ENCODE measurements at places on chromosomes 7 and 10.

DNA sequence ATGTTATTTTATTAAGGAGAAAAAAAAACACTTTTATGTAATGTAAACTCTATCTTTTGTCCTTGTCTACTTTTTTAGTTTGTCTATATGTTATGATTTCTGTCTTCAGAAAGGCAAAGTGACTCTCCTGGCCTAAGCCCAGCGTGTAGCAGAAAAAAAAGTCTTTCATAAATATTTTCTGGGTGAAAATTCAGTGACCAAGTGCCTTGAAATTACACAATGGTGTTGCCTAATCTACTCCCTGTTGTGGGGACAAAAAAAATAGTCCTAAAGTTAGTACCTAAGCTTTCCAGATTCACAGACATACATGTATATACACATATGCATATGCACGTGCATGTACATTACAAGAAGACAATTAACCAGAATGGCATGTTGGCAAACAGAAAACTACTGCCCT is 1257.8 kb upstream of the SORCS1 start:
- DNase-seq: no peak
- no peak overlapping the region for H3K4me3 ChIP-seq
- no peak overlapping the region for H3K27ac ChIP-seq
- H3K27me3 ChIP-seq: no peaks in the 10 kb centered on the region
- H3K4me1 ChIP-seq: no peaks in the 10 kb centered on the region

- no peaks in the 10 kb centered on the region for H3K27me3 ChIP-seq
- no peaks in the 10 kb centered on the region for H3K4me1 ChIP-seq
- H3K4me3 ChIP-seq: no peak overlapping the region
- H3K36me3 ChIP-seq: no peaks in the 10 kb centered on the region
- no peak for DNase-seq
Measured at GRCh38 chr7:12578930-12579640, 8.6 kb downstream of the SCIN start.

- H3K4me3 ChIP-seq: no peak overlapping the region
- H3K4me1 ChIP-seq: peaks cover 38% of the 10 kb centered on the region
- no peak overlapping the region for H3K27ac ChIP-seq
- peaks cover 3% of the 10 kb centered on the region for H3K36me3 ChIP-seq
- H3K27me3 ChIP-seq: no peaks in the 10 kb centered on the region
- DNase-seq: no peak
Measured at GRCh38 chr10:119535837-119536507, 6.5 kb downstream of the RGS10 start.

DNA sequence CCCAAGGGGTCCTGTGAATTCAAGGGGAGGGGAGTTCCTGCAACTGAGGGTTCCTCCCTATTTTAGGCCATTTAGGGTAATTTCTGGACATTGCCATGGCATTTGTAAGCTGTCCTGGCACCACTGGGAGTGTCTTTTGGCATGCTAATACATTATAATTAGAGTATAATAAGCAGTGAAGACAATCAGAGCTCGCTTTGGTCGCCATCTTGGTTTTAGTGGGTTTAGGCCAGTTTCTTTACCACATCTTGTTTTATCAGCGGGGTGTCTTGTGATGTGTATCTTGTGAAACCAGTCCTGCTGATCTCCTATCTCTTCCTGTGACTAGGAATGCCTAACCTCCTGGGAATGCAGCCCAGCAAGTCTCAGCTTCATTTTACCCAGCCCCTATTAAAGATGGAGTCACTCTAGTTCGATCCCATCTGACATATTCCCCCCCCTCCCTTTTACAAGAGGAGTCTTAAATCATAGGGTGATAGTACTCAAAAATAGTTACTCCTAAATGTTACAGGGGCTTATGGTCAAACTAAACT is 43.2 kb downstream of the SVOPL start:
- no peak for DNase-seq
- no peaks in the 10 kb centered on the region for H3K36me3 ChIP-seq
- H3K4me1 ChIP-seq: no peaks in the 10 kb centered on the region

DNA sequence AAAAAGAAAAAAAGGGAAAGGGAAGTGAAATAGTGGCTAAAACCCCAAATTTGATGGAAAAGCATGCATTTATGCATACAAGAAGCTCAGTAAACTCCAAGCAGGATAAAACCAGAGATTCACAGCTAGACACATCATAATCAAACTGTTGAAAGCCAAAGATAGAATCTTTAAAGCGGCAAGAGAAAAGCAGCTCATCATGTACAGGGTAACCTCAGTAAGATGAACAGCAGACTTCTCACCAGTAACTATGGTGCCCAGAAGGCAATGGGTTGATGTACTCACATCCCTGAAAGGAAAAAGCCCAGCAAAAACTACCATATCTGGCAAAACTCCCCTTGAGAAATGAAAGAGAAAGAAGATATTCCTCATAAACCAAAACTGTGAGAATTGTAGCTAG is 60.4 kb downstream of the TPST1 start:
- no peaks in the 10 kb centered on the region for H3K36me3 ChIP-seq
- H3K4me3 ChIP-seq: no peak overlapping the region
- no peaks in the 10 kb centered on the region for H3K27me3 ChIP-seq
- H3K4me1 ChIP-seq: no peaks in the 10 kb centered on the region

DNA sequence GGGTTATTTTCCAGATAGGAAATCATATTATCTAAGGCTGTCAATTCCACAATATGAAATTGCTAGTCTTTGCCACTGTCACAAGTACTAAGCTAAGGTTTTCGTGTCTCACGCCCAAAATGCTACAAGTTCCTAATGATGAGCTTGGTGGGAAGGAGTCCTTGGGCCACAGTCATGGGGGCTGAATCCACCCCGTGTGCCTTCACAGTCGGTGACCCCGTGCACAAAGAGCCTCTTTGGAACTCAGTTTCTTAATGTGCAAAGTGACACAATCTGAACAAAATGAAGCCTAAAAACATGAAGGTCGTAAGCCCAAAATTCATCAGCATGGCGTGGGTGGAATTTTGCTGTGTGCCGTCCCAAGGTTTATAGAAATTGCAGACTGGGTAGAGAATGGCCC is 337.0 kb upstream of the GALNT17 start:
- no peak overlapping the region for H3K27ac ChIP-seq
- H3K36me3 ChIP-seq: peaks cover 3% of the 10 kb centered on the region
- no peaks in the 10 kb centered on the region for H3K27me3 ChIP-seq
- no peak for DNase-seq

GRCh38 chr10:48542471-48543181 is 62.2 kb downstream of the ARHGAP22 start:
- no peaks in the 10 kb centered on the region for H3K4me1 ChIP-seq
- H3K4me3 ChIP-seq: no peak overlapping the region
- no peaks in the 10 kb centered on the region for H3K27me3 ChIP-seq
- no peak overlapping the region for H3K27ac ChIP-seq

GRCh38 chr7:46071076-46071475 is 150.0 kb upstream of the IGFBP3 start:
- H3K27me3 ChIP-seq: no peaks in the 10 kb centered on the region
- H3K4me1 ChIP-seq: no peaks in the 10 kb centered on the region
- H3K4me3 ChIP-seq: no peak overlapping the region
- no peak for DNase-seq
- no peaks in the 10 kb centered on the region for H3K36me3 ChIP-seq

DNA sequence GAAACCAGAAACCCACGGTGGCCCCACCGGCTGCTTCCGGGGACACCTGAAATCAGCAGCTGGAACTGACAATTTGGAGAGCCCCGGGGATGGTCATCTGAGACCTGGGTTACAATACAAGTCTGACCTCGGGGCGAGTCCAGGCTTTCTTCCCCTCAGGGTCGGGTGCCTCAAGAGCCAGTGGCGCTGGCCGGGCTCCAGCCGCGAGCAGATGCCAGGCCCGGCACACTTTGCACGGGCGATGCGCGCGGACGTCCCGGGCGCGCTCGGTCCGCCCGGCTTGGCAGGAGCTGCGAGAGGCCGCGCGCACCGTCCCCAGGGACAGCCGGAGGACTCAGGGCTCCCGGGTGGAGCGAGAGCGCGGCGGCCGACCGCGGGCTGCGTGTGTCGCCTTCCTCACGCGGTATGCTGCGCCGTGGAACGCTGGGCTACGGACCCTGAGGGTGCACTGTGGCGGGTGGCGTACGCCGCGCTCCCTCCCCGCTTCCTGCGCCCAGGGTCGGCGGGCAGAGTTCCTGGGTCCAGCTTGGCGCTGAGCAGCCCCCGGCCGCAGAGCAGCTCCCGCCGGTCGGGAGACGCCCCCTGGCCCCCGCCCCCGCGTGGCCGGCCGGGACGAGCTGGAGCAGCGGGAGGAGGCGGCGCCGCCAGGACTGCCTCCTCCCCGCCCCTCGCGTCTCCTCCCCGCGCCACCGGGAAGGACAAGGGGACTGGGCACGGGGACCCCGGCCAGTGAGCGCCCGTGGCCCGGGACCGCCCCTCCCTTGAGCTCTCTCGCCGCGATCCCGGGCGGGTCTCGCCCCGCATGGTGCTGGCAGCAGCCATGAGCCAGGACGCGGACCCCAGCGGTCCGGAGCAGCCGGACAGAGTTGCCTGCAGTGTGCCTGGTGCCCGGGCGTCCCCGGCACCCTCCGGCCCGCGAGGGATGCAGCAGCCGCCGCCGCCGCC is at the start of gene RBM20:
Gene RBM20, plus strand, starts transcription at position 684 of the 945 bp plus-strand sequence. Its CDS starts 119 bp downstream, at position 803.
- no peaks in the 10 kb centered on the region for H3K36me3 ChIP-seq
- H3K27ac ChIP-seq: no peak within 1 kb of the TSS
- H3K4me3 ChIP-seq: peak within 1 kb of the TSS; percentile 62
- peaks cover 43% of the 10 kb centered on the region for H3K27me3 ChIP-seq
- no peak for DNase-seq

GRCh38 chr10:25142116-25142864 is 32.5 kb upstream of the GPR158 start:
- no peak overlapping the region for H3K4me3 ChIP-seq
- no peaks in the 10 kb centered on the region for H3K36me3 ChIP-seq
- DNase-seq: no peak
- H3K27me3 ChIP-seq: no peaks in the 10 kb centered on the region
- no peaks in the 10 kb centered on the region for H3K4me1 ChIP-seq

DNA sequence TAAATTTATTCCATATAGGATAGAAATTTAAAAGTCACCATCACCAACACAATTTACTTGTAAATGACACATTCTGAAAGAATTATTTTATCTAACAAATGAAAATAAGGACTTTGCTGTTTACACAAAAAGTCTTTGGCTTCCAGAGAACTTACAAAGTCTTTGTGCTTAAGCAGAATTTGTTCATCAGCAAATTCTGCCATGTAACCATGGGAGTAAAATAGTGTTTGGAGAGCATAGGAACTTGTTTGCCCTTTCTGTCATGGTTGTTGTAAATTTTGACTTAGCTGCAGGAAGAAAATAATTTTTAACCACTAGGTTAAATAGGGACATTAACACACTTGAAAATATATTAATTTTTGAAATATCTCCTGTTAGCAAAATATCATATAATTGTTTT is 15.2 kb downstream of the FGL2 start:
- H3K4me3 ChIP-seq: no peak overlapping the region
- no peak overlapping the region for H3K27ac ChIP-seq
- no peaks in the 10 kb centered on the region for H3K36me3 ChIP-seq
- H3K4me1 ChIP-seq: no peaks in the 10 kb centered on the region
- H3K27me3 ChIP-seq: no peaks in the 10 kb centered on the region

DNA sequence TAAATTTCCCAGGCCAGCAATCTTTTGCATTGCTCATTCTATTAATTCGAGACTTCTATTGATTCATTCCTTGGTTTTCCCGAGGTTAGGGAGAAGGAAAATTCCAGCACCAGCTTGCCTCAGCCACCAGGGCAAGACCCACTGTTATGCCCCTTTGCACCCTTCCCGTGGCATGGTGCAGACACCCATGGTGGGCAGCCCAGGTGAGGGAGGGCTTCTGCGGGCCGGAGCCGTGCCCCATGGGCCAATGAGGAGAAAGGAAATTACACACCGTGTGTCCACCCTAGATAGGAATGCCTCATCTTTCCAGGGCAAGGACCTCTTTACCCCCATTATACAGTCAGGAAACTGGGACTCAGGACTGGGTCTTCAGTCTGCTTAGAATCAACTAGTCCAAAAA is 4.5 kb upstream of the GRID1 start:
- H3K4me3 ChIP-seq: no peak overlapping the region
- peaks cover 9% of the 10 kb centered on the region for H3K4me1 ChIP-seq
- H3K27ac ChIP-seq: no peak overlapping the region
- no peaks in the 10 kb centered on the region for H3K36me3 ChIP-seq
- no peak for DNase-seq
- peaks cover 14% of the 10 kb centered on the region for H3K27me3 ChIP-seq

DNA sequence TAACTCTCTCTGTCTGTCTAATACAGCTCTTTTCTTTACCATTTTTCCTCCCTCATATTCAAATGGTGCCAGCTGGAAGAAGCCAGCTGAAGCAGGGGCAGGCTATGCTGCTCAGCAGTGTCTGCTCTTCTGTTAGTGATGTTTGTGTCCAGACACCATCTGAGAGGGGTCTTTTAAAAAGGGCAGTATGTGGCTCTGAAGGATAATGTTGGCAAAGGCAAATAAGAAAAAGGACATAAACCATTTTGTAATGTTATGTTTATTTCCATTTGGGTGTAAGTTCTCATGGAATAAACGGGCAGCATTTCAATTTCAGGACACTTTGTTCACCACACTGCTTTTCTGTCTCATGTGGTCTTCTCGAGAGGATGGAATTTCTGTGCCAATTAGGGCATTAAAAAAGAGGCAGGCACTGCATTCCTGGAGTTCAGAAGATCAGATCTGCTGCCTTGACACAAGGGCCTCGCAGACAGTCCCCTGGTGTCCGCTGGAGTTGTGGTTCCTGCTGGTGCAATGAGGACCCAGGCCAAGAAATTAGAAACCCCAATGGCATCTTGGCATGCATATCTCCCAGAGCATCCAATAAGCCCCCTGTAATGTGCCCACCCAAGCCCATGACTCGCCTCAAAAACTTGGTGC is 109.0 kb upstream of the ELMO1 start:
- H3K36me3 ChIP-seq: no peaks in the 10 kb centered on the region
- H3K4me3 ChIP-seq: no peak overlapping the region
- DNase-seq: no peak
- H3K27ac ChIP-seq: no peak overlapping the region
- no peaks in the 10 kb centered on the region for H3K4me1 ChIP-seq

GRCh38 chr7:107599262-107599661 is 19.2 kb downstream of the BCAP29 start:
- H3K27me3 ChIP-seq: no peaks in the 10 kb centered on the region
- no peak overlapping the region for H3K4me3 ChIP-seq
- no peak for DNase-seq
- no peaks in the 10 kb centered on the region for H3K36me3 ChIP-seq
- H3K27ac ChIP-seq: no peak overlapping the region

GRCh38 chr7:74380720-74381119 is 73.0 kb upstream of the GTF2IRD1 start:
- no peaks in the 10 kb centered on the region for H3K27me3 ChIP-seq
- no peak for DNase-seq
- no peak overlapping the region for H3K27ac ChIP-seq

- DNase-seq: no peak
- no peaks in the 10 kb centered on the region for H3K4me1 ChIP-seq
- no peak overlapping the region for H3K4me3 ChIP-seq
- no peaks in the 10 kb centered on the region for H3K27me3 ChIP-seq
Measured at GRCh38 chr7:43283706-43284105, 171.3 kb downstream of the HECW1 start.

DNA sequence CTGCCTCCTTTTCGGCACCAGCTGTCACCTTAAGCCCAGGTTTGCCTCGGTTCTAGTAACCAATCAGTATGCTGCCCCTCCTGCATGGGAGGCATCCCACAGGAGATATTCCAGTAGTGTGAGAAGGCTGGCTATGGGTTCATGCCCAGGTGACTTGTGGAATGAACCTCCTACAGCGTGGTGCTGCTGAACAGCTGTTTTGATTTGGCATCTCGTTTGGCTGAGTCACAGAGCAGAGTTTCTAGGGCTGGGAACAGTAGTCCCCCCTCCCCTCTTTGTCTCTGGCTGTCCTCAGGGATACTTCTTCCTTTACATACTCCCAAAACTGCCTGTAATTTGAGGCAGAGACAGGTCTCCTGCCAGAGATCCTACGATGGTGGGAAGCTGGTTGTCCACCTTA is 16.1 kb downstream of the R3HCC1L start:
- no peaks in the 10 kb centered on the region for H3K4me1 ChIP-seq
- peaks cover 4% of the 10 kb centered on the region for H3K36me3 ChIP-seq
- H3K27ac ChIP-seq: no peak overlapping the region
- no peak overlapping the region for H3K4me3 ChIP-seq
